ENCODE measurements at places on chromosomes 2 and 18.

DNA sequence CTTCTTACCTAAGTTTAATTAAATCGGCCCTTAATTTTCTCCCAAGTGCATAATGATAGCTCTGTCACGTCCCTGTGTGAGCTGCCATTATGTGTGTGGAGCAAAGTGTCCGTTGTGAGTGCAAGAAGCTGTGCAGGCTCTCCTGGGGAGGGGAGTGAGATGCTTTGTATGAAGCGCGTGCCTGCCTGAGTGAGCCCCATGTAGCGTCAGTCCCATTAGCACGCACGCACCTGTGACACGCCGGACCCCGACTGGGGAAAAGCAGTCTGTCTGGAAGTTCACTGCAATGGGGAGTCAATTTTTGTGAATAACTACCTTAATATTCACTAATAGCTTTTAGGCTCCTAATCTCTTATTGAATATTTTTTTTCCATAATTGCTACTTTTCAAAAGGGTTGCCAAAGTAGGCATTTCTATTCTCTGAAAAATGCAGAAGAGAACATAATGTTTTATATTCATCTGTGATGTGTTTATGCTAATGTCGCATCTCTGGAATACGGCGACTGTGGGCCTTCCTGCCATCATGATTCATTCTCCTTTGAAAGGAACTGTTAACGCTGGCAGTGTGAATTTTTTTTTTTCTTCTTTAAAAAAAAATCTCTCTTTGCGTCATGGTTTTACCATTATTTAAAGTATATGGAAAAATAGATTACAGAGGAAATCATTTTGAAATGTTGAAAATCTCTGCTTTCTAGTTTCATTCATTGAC lies 157.7 kb downstream of the COL4A4 start:
- no peak for DNase-seq

DNA sequence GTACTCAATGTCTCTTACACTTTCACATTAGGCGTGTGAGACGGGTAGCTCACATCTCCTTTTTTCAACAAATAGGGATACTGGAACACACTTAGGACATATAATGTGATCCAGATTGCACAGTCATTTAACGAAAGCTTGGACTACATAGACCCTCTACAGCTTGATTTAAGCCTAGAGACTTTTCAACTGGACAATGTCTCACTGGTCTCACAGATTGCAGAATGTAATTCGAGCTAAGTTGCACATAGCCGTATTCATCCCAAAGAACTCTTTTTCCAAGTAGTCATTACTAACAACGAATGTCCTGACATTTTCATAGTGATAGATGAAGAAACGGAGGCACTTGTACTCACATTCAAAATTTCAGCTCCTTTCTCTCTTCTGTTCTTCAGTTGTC lies 612.1 kb downstream of the ZEB2 start:
- DNase-seq, result no peak

GRCh38 chr2:150426315-150426714 lies 61.2 kb downstream of the RND3 start:
- no peak for DNase-seq

GRCh38 chr2:230935130-230935430 lies 10.0 kb upstream of the GPR55 start:
- no peak for DNase-seq

DNA sequence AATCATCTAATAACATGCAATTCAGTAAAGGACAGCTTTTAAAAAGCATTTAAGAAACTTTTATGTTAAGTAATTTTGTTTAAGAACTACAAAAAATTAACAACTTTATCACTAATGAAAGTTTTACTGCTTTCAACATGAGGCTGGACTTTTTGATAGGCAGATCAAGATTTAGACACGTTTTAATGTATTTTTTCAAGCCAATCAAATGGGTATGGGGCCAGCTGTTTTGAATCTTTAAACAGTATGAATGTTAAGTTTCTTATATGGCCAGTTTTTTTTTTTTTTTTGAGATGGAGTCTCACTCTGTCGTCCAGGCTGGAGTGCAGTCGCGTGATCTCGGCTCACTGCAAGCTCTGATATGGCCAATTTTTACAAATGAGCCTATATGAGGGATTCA lies 73.1 kb downstream of the ST6GAL2 start:
- no peak for DNase-seq

DNA sequence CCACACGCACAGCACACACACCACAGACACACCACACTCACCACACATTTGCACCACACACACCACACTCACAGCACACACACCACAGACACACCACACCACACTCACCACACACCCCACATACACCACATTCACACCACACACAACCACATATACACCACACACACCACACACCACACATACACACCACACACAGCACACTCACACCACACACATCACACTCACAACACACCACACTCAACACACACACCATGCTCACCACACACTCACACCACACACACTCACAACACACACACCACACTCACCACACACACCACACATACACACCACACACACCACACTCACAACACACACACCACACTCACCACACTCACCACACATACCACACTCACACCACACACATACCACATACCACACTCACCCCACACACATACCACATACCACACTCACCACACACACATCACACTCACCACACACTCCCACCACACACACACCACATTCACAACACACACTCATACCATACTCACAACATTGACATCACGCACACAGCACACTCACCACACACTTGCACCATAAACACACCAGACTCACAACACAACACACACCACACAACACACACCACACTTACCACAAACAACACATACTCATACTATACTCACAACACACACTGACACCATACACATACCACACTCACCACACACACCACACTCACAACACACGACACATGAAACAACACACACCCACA lies 60.0 kb downstream of the SDC1 start:
- no peak for DNase-seq

GRCh38 chr2:118842661-118843482 lies 4.6 kb downstream of the EN1 start:
- no peak for DNase-seq

All from stimulated activated CD4-positive, alpha-beta T cell treated with anti-CD3 and anti-CD28 coated beads, Interleukin-4, amount 100 ng/mL, for 24 hours (primary cell).